ENCODE measurements at places on chromosomes 2 and 18. TPM values are rescaled to one million over a fixed set of nuclear protein-coding genes. Genes with fewer than 3 reads are reported as not detected.

Gene RSAD2
- total RNA-seq: under 0.01 TPM

Gene RIT2
- total RNA-seq: not detected

Gene CGREF1
- 0.69 TPM for total RNA-seq

Gene CCDC142
- 15.9 TPM for total RNA-seq

Gene SLC30A3
- total RNA-seq: not detected

Gene ZRANB3
- total RNA-seq: 6.9 TPM

Gene KCNIP3
- 1.6 TPM for total RNA-seq

Gene ALPI
- not detected for total RNA-seq

Gene HOXD8
- total RNA-seq: not detected

Gene IL1B
- 0.63 TPM for total RNA-seq

Gene CFAP221
- total RNA-seq: not detected

Gene CACNB4
- total RNA-seq: 1.3 TPM

Gene CFAP210
- total RNA-seq: 0.17 TPM

Gene ALPP
- not detected for total RNA-seq

Gene DNAH7
- total RNA-seq: 0.94 TPM

Gene DNAH6
- 0.17 TPM for total RNA-seq

Gene TMEM163
- not detected for total RNA-seq

Gene PASK
- total RNA-seq: 2.5 TPM

Gene HOXD4
- total RNA-seq: not detected

All from bronchial smooth muscle cell (primary cell).